Progenitor cell of endocrine pancreas (in vitro differentiated cells): ENCODE measurements at places on chromosomes 1 and 21.

DNA sequence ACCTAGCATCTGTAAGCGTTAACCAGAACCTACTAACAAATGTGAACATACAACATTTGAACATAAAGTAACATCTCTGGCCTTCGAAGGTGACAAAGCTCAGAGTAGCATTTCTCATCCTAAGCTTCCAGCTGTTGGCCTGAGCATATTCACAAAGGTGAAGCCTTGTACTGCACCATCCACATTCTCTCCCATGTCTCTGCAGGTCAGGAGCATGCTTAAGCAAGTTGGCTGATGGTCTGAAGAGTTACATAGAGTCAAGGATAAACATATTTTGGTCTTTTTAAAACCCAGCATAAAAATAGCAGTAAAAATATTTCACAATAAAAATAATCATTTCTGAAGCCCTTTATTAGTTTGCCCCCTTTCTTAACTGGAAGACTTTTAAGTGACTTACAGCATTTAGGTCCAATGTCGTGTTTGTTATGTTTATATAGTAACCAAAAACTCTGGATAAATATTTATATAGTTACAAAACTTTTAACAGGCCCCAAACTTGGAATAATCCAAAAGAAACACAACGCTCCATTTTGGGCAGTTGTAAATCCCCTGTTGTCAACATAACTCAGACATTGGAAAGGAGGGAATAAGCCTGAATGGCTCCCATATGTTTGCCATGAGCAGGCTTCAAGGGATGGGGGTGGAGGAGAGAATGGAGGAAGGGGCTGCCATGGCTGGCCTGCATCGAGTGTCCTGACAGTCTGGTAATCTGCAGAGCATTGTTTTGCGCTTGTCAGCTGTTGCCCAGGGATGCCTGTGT, 42.8 kb upstream of the ENAH start:
- no peaks in the 10 kb centered on the region for H3K36me3 ChIP-seq
- peaks cover 3% of the 10 kb centered on the region for H3K27me3 ChIP-seq
- H3K27ac ChIP-seq = no peak overlapping the region
- DNase-seq = no peak
- peaks cover 3% of the 10 kb centered on the region for H3K4me1 ChIP-seq

DNA sequence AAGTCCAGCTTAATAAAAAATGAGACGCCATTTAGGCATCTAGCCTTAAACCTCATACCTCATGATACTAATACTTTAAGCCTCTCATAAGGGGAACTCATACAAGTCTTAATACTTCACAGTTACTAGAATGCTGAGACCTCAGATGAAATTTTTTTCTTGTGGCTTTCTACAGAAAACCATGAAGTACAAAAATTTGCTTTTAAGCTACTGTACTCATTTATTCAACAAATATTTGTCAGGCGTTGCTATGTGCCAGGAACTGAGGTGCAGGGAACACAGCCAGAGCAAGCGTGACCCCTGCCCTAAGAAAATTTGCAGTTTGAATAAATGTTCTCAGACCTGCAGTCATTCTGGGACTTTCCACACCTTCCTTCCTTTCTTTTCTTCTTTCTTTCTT, 150.6 kb downstream of the MRPL39 start:
- H3K4me3 ChIP-seq = no peak overlapping the region
- H3K36me3 ChIP-seq = no peaks in the 10 kb centered on the region
- DNase-seq = no peak

GRCh38 chr21:42848932-42849758, 30.2 kb downstream of the WDR4 start:
- H3K27me3 ChIP-seq = no peaks in the 10 kb centered on the region
- H3K36me3 ChIP-seq = peaks cover 21% of the 10 kb centered on the region

DNA sequence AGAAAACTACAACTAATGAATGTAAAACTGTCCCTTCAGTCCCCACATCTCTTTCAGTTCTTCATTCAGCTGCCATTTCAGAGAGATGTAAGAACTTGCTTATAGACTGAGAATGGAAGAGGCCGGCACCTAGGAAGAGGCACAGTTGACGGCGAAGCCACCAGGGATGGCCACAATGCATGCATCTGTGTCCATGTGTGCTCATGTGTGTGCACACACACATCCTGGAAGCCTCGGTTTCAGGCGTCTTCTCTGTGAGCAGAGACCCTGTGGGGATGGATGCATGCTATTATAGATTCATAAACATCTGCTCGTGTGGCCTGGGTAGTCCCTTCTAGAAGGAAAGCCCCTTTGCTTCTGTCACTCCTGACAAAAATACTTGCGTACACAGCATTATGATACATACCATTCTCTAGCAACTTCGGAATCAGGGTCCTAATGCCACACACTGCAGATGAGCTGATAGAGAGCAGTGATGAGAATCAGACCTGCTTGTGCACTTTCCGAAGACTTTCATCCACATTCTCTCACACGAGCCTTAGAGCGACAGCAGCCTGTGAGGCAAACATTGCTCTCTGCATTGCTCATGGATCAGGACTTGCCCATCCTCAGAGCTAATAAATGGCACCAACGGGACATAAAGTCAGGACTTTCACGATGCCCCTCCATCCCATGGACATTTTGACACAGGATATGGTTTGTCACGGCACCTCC, 12.4 kb upstream of the GPR61 start:
- H3K4me1 ChIP-seq = peaks cover 4% of the 10 kb centered on the region
- no peaks in the 10 kb centered on the region for H3K36me3 ChIP-seq
- H3K4me3 ChIP-seq = no peak overlapping the region
- H3K27me3 ChIP-seq = peaks cover 38% of the 10 kb centered on the region
- no peak for DNase-seq
- H3K27ac ChIP-seq = no peak overlapping the region

DNA sequence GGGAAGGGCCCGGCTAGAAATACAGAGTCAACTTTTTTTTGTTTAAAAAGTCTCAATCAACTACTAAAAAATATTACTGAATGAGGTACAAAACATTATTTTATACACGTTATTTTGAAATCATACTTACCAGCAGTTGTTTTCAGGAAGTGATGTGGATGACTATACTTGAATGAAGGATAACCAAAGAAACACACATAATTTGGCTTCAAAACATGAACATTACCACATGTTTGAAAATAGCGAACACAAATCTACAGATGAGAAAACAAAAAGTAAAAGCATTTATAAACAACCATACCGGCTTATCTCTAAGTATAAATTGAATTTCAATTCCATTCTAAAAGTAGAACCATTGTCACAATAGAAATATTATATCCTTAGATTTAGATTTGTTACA, 9.0 kb downstream of the DBT start:
- H3K27ac ChIP-seq = no peak overlapping the region
- H3K4me3 ChIP-seq = no peak overlapping the region
- no peak for DNase-seq
- H3K27me3 ChIP-seq = no peaks in the 10 kb centered on the region
- H3K4me1 ChIP-seq = no peaks in the 10 kb centered on the region

- H3K36me3 ChIP-seq = no peaks in the 10 kb centered on the region
- H3K4me3 ChIP-seq = no peak overlapping the region
- peaks cover 12% of the 10 kb centered on the region for H3K27me3 ChIP-seq
- no peak for DNase-seq
- H3K4me1 ChIP-seq = no peaks in the 10 kb centered on the region
- H3K27ac ChIP-seq = no peak overlapping the region
These were observed 148.5 kb upstream of the EDN2 start for GRCh38 chr1:41632781-41633575.

- H3K27me3 ChIP-seq = no peaks in the 10 kb centered on the region
- DNase-seq = no peak
- H3K4me3 ChIP-seq = no peak overlapping the region
- H3K4me1 ChIP-seq = peaks cover 22% of the 10 kb centered on the region
- H3K36me3 ChIP-seq = peaks cover 15% of the 10 kb centered on the region
- no peak overlapping the region for H3K27ac ChIP-seq
These were observed 1.0 kb downstream of the LEPR start for GRCh38 chr1:65421351-65422025.

- H3K4me3 ChIP-seq = no peak overlapping the region
- H3K36me3 ChIP-seq = no peaks in the 10 kb centered on the region
- no peak overlapping the region for H3K27ac ChIP-seq
- H3K4me1 ChIP-seq = no peaks in the 10 kb centered on the region
- no peak for DNase-seq
These were observed 26.5 kb downstream of the LRRC38 start for GRCh38 chr1:13487143-13487868.

DNA sequence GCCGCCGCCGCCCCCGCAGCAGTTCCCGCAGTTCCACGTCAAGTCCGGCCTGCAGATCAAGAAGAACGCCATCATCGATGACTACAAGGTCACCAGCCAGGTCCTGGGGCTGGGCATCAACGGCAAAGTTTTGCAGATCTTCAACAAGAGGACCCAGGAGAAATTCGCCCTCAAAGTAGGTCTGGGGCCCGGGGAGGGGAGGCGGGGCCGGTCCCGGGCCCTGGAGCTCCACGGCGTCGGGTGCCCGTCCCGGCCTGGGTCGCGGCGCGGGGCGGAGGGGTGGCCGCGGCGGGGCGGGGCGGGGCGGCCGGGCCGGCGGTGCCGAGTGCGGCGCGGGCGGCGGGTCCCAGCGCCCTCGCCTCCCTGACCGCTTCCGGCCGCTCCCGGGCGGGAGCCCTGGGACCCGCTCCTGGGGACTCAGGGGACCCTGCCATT, 646 bp downstream of the MAPKAPK2 start:
- no peaks in the 10 kb centered on the region for H3K36me3 ChIP-seq
- peaks cover 35% of the 10 kb centered on the region for H3K27me3 ChIP-seq
- DNase-seq = peak; percentile 17
- peak overlapping the region; percentile 94 for H3K4me3 ChIP-seq

DNA sequence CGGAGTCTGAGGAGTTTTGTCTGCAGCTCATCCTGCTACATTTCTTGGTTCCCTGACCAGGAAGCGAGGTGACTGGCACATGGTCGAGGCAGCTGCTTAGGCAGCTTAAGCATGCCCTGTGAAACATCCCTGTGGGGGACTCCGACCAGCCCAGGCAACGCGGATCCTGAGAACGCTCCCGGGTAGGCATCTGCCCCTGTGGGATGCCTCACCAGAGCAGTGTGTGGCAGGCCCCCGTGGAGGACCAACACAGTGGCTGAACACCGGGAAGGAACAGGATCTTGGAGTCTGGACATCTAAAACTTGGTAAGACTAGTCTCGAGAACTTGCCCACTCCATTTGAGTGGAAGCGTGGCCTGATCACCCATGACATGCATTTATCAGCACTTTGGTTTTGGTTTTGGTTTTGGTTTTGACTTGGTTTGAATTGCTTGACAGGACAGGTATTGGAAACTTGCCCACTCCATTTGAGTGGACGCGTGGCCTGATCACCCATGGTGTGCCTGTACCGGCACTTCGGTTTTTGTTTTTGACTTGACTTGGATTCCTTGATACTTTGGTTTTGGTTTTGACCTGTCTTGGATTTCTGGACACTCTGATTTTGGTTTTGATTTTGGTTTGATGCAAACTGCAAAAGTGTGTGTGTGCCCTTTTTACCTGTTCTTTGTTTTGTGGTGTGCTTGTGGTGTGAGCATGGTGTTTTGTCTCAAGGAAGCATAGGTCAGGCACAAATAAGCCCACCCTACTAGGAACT, 12.2 kb upstream of the NEK2 start:
- no peak overlapping the region for H3K4me3 ChIP-seq
- peaks cover 11% of the 10 kb centered on the region for H3K27me3 ChIP-seq
- H3K4me1 ChIP-seq = no peaks in the 10 kb centered on the region
- H3K36me3 ChIP-seq = no peaks in the 10 kb centered on the region

DNA sequence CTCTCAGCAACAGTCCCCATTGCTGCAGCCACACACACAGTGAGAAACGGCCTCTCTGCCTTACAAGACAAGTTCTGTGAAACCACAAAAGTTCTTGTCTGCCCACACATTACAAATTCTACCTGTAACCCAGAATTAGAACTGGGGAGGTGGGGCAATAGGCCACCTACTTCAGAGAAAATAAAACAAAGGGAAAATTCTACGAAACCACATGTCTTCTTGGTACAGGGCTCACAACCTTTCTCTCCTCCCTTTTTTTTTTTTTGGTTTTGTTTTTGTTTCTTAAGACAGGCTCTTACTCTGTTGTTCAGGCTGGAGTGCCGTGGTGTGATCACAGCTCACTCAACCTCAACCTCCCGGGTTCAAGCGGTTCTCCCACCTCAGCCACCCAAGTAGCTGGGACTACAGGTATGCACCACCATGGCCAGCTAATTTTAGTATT, 30.2 kb downstream of the LPAR3 start:
- peaks cover 9% of the 10 kb centered on the region for H3K4me1 ChIP-seq
- H3K27ac ChIP-seq = no peak overlapping the region
- H3K36me3 ChIP-seq = no peaks in the 10 kb centered on the region
